Non-pigmented ciliary epithelial cell (primary cell): ENCODE measurements at places on chromosomes 16 and 17.

- DNase-seq: no peak
These were observed 27.7 kb upstream of the IL21R start for GRCh38 chr16:27374221-27374803.

DNA sequence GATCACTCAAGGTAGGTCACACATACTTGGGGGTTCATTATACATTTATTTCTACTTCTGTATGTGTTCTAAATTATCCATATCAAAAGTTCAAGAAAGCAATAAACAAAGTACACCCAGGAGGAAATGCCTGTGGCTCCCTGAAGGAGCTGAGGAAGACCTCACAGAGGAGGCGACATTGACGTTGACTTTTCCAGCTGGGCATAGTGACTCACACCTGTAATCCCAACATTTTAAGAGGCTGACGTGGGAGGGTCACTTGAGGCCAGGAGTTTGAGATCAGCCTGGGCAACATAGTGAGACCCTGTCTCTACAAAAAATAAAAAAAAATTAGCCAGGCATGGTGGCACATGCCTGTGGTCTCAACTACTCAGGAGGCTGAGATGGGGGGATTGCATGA, 16.3 kb downstream of the ITGAD start:
- DNase-seq: no peak

GRCh38 chr16:78444-79150, 572 bp downstream of the MPG start:
- DNase-seq: no peak

GRCh38 chr16:24138575-24138974, 117.6 kb upstream of the CACNG3 start:
- no peak for DNase-seq

- no peak for DNase-seq
These were observed 2.8 kb upstream of the ALDH3A2 start for GRCh38 chr17:19645734-19646201.

DNA sequence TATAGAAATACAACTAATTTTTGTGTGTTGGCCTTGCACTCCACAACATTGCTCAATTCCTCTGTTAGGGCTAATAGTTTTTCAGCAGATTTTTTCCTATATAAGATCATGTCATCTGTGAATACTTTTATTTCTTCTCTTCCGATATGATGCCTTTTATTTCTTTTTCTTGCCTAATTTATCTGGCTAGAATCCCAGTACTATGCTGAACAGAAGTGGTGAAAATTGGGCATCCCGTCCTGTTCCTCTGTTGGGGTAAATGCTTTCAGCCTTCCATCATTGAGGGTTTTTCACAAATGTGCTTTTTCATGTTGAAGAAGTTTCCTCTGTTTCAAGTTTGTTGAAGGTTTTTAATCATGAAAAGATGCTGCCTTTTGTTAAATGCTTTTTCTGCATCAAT, 22.7 kb upstream of the TNFRSF13B start:
- no peak for DNase-seq

GRCh38 chr17:44277976-44278375, 10.0 kb upstream of the SLC4A1 start:
- no peak for DNase-seq
